ENCODE measurements at places on chromosomes 5 and 9. TPM values are rescaled to one million over a fixed set of nuclear protein-coding genes. Genes with fewer than 3 reads are reported as not detected.

GRCh38 chr9:121744002-121744686, 92.7 kb downstream of the DAB2IP start:
- no peaks in the 10 kb centered on the region for H3K36me3 ChIP-seq
- H3K4me3 ChIP-seq, result no peak overlapping the region
- DNase-seq, result peak; percentile 54
- H3K4me1 ChIP-seq, result peaks cover 6% of the 10 kb centered on the region

GRCh38 chr5:181223729-181224389, 778 bp downstream of the TRIM41 start:
- H3K27ac ChIP-seq, result peak overlapping the region; percentile 79
- peak overlapping the region; percentile 98 for H3K4me3 ChIP-seq
- peaks cover 72% of the 10 kb centered on the region for H3K4me1 ChIP-seq

- H3K36me3 ChIP-seq, result peaks cover 16% of the 10 kb centered on the region
- peaks cover 5% of the 10 kb centered on the region for H3K4me1 ChIP-seq
- no peak overlapping the region for H3K4me3 ChIP-seq
- H3K27me3 ChIP-seq, result no peaks in the 10 kb centered on the region
These were observed 96.1 kb downstream of the CYFIP2 start for GRCh38 chr5:157362012-157362411.

DNA sequence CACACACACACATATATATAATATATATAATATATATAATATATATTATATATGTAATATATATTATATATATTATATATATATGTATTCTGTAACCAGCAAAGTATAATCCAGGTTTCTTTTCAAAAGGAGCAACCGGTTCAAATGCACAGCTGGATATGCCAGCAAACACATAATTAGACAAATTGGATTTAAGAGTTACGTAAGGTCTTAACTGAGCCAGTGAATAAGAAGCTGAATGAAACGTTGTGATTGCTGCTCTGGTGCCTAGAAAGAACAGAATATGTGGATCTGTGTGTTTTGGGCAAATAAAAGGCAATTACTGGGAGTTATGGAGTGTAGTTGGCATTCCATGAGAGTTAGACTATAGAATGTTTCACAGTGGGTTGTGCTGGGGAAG, 178.1 kb downstream of the SLF1 start:
- no peak for DNase-seq
- peaks cover 44% of the 10 kb centered on the region for H3K4me1 ChIP-seq
- no peak overlapping the region for H3K4me3 ChIP-seq
- H3K36me3 ChIP-seq, result no peaks in the 10 kb centered on the region
- no peak overlapping the region for H3K27ac ChIP-seq
- H3K27me3 ChIP-seq, result peaks cover 8% of the 10 kb centered on the region

DNA sequence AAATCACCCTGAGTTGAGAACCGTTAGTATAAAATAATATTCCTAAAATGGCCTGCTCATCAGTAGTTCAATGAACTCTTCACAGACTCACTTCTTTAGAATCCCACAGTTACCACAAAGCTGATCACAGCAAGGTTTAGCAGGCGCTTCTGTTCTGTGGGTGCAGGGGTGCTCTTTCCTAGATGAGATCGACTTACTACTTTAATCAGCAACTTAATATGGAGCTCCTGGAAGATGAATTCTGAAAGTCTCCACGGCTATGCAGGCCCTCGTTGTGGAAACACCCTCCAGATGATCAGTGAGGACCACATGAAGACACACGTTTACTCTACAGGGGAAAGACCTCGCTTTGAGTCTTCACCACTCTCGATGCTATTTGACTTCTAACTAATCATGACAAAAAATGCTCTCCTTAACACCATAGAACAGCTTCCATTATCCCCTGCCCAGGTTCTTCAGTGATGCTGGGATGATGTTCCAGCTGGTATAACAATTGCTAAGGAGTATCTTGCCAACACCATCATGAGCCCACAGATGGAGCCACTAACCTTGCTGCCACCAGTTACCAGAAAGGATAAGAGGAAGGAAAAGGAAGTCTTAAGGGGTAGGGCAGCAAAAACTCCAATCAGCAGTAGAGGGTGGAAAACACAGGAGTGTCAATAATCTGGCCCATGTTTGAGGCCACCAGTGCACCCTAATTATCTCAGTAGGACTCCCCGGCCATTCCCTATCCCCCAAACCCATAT, 17.9 kb upstream of the GPX8 start:
- H3K27ac ChIP-seq, result no peak overlapping the region
- H3K36me3 ChIP-seq, result no peaks in the 10 kb centered on the region
- DNase-seq, result peak; percentile 19

DNA sequence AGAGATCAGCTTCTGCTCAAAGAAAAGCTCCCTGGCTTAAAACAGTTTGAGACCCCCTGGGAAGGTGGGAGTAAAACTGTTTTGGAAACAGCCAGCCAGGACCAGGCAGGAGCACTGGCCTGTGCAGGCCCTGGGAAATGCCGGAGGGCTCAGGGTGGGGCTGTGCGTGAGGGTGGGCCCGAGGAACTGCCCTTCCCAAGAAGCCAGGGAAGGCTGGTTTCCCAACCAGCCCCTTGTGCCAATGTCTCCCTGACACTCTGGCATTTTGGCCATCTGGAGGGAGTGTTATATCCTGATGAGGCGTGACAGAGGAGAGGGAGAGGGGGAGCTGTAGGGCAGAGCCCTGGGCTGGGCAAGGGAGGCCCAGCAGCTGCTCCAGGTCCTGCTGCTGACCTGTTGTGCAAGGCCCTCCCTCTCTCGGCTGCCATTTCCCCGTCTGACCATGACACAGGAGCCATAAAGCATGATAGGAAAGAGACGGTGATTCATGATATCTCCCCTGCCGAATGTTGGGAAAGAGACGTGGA, 16.1 kb downstream of the OLFML2A start:
- no peak overlapping the region for H3K27ac ChIP-seq
- DNase-seq, result no peak
- H3K4me3 ChIP-seq, result no peak overlapping the region
- H3K27me3 ChIP-seq, result peaks cover 25% of the 10 kb centered on the region

DNA sequence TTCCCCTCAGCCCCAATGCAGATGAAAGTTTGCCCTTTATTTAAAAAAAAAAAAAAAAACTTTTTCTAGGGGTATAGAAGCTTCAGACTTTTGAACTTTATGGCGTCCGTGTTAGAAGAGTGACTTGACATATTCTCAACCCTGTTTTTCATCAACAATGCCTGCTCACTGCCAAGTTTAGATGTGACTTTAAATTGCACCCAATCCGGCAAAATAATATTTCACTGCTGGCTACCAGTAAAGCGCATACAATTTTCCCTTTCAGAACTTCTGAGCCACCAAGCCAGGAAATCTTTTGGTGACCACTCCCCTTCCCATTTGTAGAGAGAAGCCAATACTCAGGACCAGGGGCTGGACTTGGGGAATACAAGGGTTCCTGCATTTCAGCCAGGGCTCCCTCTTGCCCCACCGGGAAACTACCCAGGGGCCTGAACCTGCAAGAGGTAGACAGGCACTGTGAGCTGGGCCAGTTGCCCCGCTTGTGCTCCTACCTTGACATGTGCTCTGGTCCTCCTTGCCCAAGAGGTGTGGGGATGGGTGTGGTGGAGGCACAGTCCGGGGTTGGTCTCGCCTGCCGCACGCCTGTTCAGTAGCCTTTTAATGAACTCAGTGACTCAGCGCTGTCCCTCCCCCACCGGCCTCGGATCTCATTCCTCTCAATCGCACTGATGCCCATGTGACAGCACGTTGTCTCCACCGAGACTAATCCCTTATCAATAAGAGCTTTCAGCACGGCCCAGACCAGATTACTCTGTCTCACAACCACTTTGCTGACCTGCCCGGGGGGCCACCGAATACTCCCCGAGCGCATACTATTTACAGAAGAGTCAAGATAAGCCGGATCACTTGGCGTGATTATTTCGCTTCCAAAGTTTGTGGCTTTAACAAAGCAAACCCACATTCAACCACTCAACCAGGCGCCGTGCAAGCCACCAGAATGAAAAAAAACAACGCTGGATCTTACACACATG, 226.4 kb downstream of the DCP2 start:
- no peaks in the 10 kb centered on the region for H3K27me3 ChIP-seq
- DNase-seq, result no peak
- H3K27ac ChIP-seq, result no peak overlapping the region
- H3K4me3 ChIP-seq, result no peak overlapping the region
- no peaks in the 10 kb centered on the region for H3K36me3 ChIP-seq

DNA sequence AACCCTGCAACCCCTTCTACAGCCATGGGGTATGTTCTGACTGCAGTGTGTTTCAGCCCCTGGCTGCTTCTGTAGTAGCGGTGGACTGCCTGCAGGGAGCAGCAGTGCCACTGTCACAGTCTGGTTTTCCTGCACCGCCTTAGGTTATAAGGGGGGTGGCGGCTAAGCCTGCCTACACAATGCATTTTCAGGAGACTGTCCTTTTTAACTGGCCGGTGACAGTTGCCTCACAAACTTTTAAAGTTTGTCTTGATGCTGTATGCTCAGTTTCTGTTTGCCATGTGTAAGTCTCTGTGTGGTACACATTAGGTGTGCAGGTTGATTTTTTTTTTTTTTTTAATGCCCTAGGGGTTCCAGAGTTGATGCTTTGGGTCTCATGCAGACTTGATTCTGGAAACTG, 53.0 kb downstream of the NUP214 start:
- H3K4me1 ChIP-seq, result peaks cover 10% of the 10 kb centered on the region
- H3K27ac ChIP-seq, result no peak overlapping the region
- H3K27me3 ChIP-seq, result no peaks in the 10 kb centered on the region
- peak; percentile 70 for DNase-seq
- H3K4me3 ChIP-seq, result no peak overlapping the region
- H3K36me3 ChIP-seq, result peaks cover 22% of the 10 kb centered on the region

HAVCR2 gene
- 19.7 TPM for total RNA-seq

KIF12 gene
- not detected for total RNA-seq
